ENCODE measurements at places on chromosomes 7 and 10.

DNA sequence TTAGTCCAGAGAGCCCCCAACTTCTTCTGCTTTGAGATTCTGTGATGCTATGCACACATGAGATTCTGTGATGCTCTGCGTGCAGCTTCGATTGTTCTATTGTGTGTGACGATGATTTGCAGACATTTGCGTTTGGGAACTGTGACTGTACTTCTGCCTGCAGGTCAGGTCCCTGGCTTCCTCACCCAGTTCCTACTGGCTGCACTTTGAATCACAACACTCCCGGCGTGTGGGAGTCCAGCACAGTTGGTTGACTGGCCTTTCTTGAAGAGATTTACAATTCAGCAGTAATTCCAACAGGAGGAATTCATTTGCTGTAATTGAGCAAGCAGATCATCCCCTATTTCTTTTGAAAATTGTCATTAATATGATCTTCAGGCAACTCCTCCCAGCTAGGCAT is 252.2 kb upstream of the YAE1 start:
- no peak for DNase-seq

DNA sequence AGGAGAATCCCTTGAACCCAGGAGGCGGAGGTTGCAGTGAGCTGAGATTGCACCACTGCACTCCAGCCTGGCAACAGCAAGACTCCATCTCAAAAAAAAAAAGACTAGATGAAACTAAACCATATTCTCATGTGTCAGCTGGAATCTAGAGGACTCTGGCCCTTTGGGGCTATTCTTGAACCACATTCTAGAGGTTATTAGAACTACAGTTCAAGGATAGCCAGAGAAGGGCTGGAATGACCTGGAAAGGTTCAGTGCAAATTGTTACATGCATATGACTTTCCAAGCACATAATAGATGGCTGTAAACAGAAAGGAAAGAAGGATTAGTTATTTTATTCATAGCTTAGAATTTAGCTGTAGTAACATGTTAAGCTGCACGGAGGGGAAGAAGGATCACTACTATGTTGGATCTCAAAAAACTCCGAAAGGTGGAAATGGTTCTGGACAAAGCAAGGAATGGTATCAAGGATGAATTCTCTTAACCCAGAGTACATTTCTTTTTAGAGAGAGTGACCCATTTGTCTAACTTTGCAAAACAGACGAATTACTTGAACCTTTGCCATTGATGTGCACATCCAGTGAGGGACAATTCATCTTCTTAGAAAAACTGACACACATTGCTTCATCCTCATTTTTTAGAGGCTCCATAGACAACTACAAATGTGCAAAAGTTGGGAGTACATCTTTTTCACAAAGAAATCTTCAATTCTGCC is 124.0 kb upstream of the SAMD8 start:
- DNase-seq = no peak

DNA sequence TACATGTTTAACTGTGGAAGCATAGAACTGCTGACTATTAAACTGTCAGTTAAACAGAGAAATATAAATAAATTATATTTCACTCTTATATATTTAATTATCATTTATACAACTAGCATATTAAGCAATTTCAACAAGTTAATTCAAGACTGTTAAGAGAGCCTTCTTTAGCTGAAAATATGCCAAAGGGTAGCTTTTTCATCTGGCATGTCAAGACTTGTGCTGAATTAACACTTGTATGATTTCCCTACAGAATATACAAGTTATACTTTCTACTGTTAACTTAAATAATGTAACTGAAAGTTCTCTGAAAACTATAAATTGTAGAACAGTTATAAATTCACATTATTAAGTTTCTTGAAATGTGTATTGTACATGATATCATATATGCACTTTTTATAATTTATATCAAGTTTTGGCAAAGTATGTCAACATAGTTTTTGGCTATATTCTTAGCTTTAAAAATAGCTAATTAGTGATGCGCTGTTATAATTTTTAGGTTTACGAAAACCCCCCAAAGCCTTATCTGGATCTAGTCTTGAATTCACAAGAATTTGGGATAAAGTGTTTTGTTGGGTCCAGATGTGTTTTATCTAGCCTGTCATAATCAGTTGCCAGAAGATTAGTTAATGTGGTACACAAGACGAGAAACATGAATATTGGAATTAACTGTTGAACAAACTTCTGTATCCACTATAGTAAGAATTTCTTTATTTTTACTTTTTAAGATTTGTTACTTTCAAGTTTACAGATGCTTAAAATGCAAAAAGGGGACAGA is 231.1 kb upstream of the FOXP2 start:
- no peak for DNase-seq

DNA sequence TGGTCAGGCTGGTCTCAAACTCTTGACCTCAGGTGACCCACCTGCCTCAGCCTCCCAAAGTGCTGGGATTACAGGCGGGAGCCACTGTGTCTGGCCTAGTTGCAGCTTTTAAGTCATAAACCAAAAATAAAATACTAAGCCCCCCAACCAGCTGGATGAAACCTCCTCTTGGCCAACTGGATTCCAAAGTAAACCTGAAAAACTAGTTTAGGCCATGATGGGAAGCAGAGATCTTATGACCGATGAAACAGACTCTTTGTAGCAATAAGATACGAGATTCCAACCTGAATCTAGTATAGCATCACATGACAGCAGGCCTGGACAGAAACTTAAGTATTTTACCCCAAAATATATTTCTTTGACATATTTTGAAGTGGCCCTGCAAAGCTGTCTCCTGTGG is 9.1 kb upstream of the MCM10 start:
- no peak for DNase-seq

All from stimulated activated CD4-positive, alpha-beta T cell treated with anti-CD3 and anti-CD28 coated beads, Interleukin-12 subunit alpha, Interleukin-12 subunit beta, amount 100 ng/mL, for 24 hours (primary cell).